ENCODE measurements at places on chromosomes 4 and X.

DNA sequence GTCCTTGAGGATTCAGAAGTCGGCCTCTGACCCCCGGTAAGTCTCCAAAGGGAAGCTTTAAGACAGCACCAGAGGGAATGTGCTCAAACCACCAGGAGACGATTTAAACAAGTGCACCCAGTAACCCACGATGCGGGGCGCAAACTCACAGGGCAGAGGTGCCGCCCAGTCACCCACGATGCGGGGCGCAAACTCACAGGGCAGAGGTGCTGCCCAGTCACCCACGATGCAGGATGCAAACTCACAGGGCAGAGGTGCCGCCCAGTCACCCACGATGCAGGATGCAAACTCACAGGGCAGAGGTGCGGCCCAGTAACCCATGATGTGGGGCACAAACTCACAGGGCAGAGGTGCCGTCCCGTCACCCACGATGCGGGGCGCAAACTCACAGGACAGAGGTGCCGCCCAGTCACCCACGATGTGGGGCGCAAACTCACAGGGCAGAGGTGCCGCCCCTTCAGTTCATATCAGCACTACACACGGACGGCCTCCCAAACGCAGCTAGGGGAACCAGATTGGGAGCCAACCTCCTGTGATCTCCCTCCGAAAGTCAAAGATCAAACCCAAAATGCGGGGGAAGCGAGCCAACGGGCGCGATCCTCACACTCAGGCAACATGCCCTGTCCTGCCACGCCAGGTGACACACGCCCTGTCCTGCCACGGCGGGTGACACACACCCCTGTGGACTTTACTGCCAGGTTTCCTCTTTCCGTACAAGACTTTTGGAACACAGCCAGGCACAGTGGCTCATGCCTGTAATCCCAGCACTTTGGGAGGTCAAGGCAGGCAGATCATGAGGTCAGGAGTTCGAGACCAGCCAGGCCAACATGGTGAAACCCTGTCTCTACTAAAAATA, 11.3 kb downstream of the PPP2R3B start:
- no peak for DNase-seq

GRCh38 chrX:128365492-128365891, 313.3 kb upstream of the ACTRT1 start:
- no peak for DNase-seq

GRCh38 chr4:109303140-109303496, 660 bp upstream of the COL25A1 start:
- no peak for DNase-seq

DNA sequence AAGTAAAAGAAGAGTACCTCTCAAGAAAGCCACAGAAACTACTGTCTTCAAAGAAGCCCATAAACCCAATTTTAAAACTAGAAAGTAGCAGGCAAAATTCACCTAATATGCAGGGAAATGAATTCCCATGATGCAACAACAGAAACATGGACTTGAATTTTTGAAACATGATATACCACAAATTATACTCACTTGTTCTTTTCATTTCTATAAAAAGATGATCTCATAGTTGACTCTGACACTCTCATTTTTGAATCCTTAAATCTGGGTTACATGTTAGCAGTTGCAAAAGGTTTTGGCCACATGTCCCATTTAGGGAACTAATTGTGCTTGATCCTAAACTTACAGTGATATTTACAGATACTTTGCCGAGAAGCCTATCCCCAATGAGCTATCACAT, 1130.8 kb downstream of the FAT4 start:
- no peak for DNase-seq

DNA sequence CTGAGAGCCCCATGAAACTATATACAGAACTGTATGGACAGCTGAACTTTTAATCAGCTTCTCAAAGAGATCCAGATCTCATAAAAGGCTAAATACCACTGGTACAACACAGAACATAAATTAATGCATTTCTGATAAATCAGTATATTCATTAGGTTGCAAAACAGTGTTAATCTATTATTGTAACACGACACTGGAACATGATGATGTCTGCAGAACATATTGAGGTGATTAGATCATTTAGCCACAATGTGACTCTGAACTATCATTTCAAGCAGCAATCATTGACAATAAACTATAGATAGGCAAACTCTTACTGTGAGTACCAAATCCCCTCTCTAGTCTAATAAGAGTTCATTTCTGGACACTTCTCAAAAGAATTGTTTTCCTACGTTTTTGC, 50.3 kb downstream of the GASK1B start:
- DNase-seq, result no peak

DNA sequence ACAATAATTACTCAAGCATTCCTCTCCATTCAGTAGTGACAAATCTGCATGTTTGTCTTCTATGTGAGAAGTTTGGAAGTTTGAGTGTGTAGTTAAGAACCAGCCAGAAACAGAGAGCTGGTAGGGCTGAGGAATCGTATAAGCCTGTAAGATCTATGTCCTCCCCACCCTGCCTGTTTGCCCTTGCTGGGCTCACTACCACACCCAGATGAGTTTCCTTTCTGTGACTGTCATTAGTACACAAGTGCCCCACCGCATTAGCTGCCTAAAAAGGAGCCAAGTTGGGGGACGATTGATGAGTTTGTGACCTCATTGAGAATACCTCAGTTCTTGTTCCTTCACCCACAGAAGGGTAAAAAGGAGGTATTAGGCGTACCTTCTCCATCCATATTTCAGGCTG, 28.3 kb downstream of the DOCK11 start:
- peak; percentile 37 for DNase-seq
